ENCODE measurements at places on chromosomes 6 and 20. TPM values are rescaled to one million over a fixed set of nuclear protein-coding genes. Genes with fewer than 3 reads are reported as not detected.

GRCh38 chr6:138504764-138505689 lies 5.7 kb upstream of the NHSL1 start:
- no peak for DNase-seq

MRAP2 gene
- 7.6 TPM for total RNA-seq

DNA sequence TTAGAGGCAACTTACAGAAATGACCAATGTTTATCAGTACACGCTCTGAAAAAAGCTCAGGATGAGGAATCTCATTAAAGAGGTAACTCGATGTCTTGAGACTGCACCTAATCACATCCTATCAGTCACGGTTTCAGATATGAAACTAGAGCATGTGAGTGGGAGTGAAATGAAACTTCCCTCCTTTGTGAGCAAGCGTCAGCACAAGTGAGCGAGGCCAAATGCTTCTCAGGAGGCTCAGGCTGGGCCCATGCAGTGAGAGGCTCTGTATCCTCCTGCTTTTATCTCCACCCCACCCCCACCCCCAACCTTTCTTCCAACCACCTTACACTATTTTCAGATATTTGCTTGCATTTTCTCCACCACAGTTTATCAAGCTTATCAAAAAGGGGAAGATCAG lies 140.8 kb upstream of the RIMS1 start:
- no peak for DNase-seq

HRH3 gene
- total RNA-seq = not detected

DNA sequence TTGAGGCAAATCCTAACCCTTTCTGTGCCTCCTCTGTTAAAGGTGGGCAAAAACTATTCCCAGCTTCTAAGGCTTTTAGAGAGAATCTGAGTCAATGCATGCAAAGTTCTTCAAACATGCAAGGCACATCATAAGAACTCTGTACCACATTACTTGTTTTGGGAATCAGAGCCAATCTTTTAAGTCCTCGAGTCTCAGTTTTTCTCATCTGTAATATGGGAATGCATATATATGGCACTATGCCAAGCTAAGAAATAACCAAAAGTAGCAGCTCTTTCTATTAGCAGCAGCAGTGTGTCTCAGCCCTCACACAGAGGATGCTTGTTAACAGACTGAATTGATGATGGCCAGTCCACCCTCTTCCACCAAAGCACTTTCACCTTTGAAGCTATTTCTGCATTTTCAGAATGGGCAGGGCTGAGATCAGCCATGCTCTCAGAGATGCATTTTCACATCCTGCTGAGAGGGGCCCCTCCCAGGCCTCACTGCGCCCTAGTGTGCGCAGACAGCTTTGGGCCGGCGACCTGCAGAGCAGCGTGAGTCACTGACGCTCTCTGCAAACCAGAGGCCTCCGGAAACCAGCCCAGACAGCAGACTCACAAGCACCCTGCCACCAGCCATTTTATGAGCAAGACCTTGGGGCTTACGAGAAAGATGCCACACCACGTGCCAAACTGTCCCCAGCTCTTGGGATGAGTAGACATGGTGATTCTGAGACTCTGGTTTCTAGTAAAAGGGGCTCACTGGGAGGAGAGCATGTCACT lies 138.0 kb downstream of the NFATC2 start:
- no peak for DNase-seq

DNA sequence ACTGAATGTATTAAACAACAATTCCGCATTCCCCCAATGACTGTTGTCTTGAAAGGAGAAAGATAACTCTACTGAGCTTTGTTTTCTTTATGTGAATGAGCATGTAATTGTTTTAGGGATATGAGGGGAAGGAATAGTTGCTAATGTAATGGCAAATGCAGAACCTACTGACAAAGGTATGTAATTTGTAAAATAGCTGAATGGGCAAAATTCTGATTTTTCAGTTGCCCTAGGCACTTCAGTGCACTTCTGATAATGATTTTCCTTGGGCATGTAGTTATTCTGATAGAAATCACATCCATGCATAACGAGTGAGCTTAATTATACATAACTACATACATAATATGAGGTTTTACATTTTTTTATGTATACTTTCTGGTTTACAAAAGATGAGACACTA lies 53.4 kb upstream of the FOXO3 start:
- DNase-seq = no peak

SPTLC3 gene
- 9.2 TPM for total RNA-seq

SMPDL3A gene
- 9.8 TPM for total RNA-seq

DNA sequence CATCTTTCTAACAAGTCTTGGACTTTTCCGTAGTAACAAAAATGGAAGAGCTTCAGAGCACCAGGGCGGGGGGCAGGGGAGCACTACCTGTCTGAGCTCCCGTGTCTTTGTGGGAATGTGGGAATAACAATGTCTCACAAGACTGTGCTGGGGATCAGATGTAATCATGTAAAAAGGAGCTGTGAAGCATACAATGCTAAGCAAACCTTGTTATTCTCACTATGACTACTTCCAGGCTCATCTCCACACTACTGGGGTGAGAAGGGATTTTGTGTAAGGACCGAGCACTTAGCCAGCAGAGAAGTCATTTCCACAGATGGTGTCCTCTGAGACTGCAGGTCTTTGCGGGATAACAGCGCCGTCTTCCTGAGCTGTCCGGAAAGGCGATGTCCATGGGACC lies 27.1 kb downstream of the PRR18 start:
- no peak for DNase-seq

DNA sequence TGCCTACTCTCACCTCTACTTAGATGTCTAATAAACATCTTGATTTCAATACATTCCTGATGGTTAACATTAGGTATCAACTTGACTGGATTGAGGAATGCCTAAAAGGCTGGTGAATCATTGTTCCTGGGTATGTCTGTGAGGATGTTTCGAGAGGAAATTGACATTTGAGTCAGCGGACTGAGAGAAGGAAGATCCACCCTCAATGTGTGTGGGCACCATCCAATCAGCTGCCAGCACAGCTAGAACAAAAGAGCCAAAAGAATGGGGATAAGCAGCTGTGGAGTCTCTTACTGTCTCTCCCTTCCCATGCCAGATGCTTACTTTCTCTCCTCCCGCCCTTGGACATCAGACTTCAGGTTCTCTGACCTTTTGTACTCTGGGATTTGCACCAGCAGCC lies 128.6 kb upstream of the HS3ST5 start:
- DNase-seq = no peak

DNA sequence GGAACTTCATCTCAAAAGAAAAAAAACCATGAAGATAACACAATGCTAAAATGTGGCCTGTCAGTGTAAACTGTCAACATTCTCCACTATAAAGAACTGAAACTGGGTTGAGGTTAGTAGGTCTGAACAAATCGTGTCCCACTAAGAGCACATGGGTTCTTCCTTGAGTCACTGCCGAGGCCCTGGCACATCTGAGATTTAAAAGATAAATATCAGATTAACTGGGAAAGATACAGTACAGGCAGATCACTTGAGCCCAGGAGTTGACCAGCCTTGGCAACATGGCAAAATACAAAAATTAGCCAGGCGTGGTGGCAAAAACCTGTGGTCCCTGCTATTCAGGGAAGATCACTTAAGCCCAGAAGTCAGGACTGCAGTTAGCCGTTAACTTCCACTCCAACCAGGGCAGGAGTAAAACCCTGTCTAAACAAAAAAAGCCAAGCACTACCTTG lies 5.6 kb downstream of the EEF1A1 start:
- no peak for DNase-seq

DNA sequence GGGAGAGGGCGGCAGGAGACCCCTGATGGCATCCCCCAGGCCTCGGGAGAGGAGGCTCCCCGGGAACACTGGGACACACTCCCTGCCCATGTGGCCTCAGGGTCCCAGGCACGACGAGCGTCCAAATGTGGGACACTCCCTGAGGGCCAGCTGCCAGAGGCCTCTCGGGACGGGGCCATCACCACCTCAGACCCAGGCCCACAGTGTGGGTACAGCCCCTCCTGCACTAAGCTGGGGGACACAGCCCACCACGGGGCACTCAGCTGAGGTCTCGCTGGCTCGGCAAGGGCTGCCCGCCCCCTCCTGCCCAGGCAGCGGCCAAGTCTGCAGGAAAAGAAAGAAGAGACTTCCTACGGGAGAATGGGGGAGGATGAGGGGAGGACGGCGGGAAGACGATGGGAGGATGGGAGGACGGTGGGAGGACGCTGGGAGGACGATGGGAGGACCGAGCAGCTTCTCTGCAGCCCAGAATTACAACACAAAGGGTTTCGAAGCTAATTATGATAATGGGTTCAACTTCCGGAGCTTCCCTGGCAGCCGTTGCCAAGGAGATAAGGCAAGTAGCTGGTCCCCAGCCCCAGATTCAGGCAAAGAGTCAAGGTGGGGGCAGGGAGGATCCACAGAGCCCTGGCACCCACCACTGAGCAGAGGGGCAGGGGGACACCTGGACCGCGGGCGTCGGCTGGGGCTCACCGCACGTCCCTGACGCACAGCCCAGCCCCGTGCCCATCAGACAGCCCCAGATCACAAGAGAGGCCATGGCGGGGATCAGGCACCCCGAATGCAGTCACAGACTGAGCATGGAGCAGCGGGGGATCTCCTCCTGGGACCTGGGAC lies 17.5 kb downstream of the KCNQ2 start:
- DNase-seq = no peak

PDE10A gene
- total RNA-seq = 5.9 TPM

DNA sequence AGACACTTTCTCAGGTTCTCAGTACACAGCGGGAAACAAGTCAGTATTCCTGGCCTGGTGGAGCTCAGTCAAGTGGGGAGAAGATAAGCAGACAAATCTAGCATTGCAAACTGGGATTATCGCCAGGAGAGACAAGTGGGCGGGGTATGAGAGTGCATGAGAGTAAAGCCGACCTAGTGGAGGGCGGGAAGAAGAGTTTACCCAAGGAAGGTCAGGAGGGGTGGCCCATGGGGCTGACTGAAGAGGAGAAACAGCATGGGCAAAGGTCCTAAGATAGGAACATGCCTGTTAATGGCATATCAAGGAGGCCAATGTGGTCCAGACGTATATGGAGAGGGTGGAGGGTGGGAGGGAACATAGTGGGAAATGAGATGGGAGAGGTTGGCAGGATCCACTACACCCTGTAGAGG lies 12.4 kb upstream of the CSNK2A1 start:
- DNase-seq = no peak

GRCh38 chr6:158897236-158897635 lies 78.1 kb upstream of the EZR start:
- DNase-seq = no peak

DNA sequence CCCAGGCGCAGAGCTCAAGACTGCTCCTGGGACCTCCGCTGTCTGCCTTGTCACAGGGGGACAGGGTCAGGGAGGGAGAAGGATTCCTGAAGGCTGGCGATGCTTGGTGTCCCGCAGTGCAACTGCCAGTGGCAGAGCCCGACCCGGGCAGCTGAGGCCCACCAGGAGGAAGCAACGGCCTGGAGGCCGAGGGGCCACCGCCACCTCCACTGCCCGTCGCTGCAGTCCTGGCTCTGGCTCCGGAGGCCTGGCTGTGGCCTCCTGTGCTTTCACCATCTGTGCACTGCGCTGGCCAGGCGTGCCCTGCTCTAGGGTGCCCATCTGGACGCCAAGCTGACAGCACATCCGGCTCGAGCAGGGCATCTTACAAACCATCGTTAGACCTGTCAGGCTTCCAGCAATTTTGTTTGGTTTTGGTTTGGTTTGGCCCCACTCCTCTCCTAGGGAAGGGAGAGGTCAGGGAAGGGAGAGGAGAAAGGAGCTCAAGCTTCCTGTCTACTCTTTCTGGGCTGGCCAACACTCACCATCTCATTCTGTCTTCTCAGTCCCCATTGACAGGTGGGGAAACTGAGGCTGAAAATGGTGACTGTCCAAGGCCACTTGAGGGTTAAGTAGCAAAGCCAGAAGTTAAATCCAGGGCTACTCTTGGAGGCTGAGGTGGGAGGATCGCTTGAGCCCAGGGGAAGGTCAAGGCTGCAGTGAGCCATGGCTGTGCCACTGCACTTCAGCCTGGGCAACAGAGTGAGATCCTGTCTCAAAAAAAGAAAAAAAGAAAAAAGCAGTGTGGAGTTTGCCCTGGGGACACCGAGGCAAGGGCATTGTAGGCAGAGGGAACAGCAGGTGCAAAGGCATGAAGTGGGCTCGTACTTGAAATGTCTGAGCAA lies 37.7 kb upstream of the NOL4L start:
- DNase-seq = no peak

DNA sequence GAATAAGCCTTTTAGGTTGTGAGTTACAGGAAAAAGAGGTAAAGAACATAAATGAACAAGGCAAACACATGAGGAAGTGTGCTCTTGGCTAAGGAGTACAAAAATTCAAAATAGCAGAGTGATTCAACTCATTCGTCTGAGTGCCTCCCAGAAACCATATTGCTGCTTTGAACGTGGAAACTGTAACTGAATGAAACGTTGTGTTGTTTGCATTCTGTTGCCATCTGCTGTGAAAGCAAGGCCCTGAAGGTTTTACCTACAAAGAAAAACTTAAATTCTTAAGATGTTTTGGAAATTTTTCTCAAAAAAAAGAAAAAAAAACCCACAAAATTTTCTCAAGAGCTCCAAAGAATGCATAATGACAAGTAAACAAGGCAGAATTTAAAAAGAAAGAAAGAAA lies 375.4 kb upstream of the HS3ST5 start:
- no peak for DNase-seq

FOXF2 gene
- total RNA-seq = 0.21 TPM

SDHAF4 gene
- 15.3 TPM for total RNA-seq

NHSL1 gene
- 17.3 TPM for total RNA-seq

GRCh38 chr6:89602166-89602565 lies 36.4 kb downstream of the LYRM2 start:
- no peak for DNase-seq

DNA sequence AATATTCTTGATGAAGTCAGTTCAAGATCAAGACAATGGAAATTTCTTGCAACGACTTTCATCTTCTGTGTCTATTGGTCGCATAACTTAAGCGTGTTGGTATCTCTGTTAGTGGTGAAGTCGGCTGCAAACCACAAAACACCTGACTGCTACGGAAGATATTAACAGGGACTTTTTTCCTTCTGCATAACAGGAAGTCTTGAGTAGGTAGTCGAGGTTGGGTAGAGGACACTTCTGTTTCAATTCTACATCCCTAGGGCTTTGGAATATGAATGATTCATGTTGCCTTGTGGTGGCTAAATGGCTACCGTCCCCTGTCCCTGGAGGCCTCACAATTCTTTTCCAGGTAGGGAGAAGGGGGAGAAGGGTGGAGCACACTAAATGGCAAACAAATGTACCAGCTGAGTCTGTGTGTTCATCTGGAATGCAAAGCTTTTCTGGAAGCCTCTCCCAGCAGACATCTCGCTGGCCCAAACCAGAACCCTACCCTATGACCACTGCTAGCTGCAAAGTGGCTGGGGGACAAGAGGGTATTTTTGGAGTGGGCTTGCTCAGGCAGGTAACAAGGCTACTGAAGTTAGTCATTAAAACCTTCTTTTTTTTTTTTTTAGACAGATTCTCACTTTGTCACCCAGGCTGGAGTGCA lies 34.6 kb upstream of the NKX2-2 start:
- no peak for DNase-seq

TREML2 gene
- not detected for total RNA-seq

GRCh38 chr20:63402181-63402859 lies 41.2 kb upstream of the CHRNA4 start:
- DNase-seq = no peak

All from tibial nerve (tissue), 4 donors.